NCI-H1092 treated with DMSO at 0.1 percent for 48 hours (cell line): ENCODE measurements at places on chromosomes 12 and 14.

GRCh38 chr12:12872139-12872933, 19.0 kb upstream of the GPRC5A start:
- no peak for DNase-seq

- no peak for DNase-seq
These were observed 105.1 kb upstream of the AMIGO2 start for GRCh38 chr12:47184813-47185212.

DNA sequence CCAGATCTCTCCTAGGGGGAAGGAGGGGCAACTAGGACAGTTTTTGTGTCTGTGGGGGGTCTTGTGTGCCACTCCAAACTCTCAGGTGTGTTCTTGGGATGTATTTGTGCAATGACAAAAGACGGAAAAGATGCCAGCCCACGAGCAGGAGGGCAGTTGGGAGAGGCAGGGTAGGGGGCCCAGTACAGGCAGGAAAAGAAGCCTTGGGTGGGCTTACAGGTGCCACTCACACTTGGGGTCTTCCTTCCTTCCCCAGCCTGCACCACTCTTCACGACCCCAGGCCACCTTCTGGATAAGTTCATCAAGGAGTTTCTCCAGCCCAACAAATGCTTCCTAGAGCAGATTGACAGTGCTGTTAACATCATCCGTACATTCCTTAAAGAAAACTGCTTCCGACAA, 24.4 kb downstream of the OAS2 start:
- no peak for DNase-seq

DNA sequence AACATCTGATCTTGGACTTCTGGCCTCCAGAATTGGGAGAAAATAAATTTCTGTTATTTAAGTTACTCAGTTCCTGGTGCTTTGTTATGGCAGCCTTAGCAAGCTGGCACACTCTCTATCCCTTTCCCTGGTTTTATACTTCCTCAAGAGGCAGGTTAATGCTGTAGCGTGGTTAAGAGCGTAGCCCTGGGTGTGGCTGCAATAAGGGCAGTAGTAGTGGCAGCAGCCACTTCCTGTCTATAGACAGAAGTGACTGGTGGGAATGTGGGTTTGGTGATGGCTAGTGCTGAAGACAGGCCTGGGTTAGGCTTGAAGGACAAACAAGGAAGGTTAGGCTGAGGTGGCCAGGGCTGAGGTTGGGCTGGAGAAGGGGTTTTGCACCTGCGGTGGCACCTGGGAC, 3.6 kb upstream of the LGALS3 start:
- DNase-seq, result no peak

DNA sequence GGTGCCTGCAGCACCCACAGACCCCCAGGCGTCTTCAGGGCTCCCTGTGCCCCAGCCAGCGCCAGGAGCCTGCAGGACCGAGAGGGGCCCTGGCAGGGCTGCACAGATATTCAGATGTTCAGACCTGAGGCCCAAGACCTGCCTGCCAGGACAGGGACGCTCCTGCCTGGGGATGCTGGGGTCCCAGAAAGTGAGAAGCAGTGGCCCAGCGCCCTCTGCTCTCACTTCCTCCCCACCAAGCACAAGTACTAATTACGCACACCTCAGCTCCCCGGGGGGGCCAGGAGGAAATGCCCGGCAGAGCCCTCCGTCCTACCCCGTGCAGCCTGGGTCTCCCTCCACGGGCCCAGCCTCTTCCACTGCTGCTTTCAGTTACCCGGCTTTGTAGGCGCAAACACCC, 28.8 kb upstream of the INF2 start:
- DNase-seq, result no peak

- no peak for DNase-seq
These were observed 7.5 kb upstream of the AQP2 start for GRCh38 chr12:49942921-49943624.

- DNase-seq, result no peak
These were observed 64.1 kb upstream of the HECTD1 start for GRCh38 chr14:31271648-31272047.

DNA sequence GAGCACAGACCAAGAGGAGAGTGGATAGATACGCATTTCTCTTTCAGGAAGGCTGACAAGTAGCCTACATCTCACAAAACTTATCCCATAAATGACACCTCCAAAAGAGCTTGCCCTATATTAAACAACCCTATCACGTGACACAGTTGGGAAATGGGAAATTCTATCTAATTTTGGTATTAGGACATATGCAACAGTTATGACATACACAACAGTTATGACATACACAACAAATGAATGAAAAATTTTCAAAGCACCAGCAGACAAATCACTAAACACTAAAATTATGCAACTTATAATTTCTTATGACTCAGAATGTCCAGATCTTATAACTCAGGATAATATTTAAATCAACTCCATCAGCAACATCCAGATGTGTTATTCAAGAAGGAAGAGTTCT, 54.1 kb downstream of the DUSP16 start:
- no peak for DNase-seq

GRCh38 chr14:55160989-55161388, 30.4 kb downstream of the DLGAP5 start:
- peak; percentile 54 for DNase-seq

DNA sequence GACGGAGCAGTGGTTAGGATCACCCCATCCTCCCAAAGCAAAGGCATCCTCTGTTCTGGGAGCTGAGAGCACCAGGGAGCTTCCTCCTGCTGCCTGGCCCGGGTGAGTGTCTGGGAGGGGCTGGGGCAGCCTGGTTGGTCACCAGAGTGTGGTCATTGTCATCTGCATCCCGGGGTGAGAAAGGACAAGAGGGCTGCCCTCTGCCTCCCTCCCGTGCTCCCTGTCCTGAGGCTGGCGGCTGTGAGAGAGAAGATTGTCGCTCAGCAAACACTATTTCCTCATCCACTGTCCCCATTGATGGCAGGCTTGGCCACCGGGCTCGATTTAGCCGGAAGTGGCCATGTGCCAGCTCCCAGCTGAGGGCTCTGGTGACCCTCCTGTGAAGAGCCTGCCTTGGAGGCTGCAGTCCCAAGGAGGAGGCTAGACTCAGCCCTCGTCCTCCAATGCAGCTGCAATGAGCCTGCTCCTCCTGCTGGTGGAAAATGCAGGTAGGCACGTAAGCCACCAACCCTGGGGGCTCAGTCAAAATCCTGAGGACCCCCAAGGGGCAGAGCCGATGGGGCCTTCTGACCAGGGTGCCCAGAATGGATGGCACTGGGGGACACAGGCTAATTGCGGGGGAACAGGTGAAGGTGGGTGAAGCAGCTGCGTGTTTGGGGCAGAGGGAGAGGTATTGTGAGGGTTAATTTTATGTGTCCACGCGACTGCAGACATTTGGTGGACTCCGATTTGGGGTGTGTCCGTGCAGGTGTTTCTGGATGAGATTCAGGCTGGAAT, 155.7 kb downstream of the KIF26A start:
- no peak for DNase-seq

- DNase-seq, result no peak
These were observed 11.5 kb downstream of the BICDL1 start for GRCh38 chr12:120000556-120000955.

DNA sequence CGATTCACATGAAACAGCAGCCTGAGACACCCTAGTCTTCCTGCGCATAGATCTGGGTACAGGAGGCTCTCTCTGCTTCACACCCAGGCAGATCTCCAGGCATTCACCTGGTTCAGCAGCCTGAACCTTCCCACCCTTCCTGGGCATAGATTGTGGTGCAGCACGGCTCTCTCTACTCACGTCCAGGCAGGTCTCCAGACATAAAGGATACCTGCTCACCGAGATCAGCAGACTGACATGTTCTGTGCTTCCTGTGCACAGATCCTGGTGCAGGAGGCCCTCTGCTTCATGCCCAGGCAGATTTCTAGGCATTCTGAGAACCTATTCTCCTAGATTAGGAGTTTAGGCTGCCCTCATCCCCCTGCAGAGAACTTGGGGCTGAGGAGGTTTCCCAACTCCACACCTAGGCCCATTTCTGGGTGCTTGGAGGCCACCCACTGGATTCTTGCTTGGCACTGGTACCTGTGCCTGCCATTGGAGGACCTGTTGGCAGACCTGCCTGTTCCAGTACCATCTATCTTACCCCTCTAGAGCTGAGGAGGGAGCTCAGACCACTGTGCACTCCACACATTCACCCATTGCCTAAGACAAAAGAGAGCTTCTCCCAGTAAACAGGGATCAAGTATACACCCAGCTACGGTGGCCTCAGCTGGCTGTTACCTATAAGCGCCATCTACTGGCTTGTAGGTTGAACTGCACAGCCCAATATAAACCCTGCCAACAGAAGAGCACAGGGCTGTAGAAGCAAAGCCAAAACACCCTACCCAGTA, 28.0 kb upstream of the GARIN6 start:
- DNase-seq, result no peak

- no peak for DNase-seq
These were observed 37.4 kb downstream of the WSCD2 start for GRCh38 chr12:108166505-108166904.

DNA sequence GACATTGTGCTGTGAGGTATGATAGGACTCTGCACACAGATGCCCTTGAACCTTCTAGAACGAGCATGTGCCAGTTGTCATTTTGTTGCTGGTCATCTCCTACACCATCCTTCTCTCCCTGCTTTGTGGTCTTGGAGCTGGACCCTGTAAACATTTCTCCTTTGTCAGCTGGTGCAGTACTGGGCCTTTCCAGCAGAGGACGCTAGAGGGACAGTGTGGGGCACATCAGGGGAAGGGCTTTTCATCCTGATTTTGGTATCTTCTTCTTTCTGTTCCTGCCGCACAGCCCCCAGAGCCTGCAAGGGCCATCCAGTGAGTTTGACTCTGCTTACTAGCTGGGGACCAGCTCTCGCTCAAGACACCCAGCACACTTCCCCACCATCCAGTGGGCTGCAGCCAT, 484.6 kb downstream of the AACS start:
- DNase-seq, result no peak

- no peak for DNase-seq
These were observed 259.9 kb upstream of the GARIN6 start for GRCh38 chr12:99387661-99388060.
